ENCODE measurements at places on chromosomes 3 and 15.

DNA sequence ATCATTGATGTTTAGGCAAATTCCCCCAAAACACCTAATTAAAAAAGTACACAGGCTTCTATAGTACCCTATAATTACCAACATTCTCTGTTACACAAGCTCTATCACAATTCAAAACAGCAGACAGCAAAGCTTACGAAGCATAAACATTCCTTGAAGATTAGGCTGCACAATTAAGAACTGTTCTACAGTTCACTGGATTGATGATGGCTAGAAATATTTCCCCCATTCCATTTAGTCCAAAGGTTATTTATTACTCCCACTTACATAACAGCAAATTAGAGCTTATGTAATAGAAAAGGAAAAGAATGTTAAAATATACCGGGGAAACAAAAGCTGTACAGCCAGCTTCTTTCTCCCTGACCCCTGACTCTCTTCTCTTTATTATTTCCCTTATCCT is 49.3 kb downstream of the UACA start:
- no peak for DNase-seq

DNA sequence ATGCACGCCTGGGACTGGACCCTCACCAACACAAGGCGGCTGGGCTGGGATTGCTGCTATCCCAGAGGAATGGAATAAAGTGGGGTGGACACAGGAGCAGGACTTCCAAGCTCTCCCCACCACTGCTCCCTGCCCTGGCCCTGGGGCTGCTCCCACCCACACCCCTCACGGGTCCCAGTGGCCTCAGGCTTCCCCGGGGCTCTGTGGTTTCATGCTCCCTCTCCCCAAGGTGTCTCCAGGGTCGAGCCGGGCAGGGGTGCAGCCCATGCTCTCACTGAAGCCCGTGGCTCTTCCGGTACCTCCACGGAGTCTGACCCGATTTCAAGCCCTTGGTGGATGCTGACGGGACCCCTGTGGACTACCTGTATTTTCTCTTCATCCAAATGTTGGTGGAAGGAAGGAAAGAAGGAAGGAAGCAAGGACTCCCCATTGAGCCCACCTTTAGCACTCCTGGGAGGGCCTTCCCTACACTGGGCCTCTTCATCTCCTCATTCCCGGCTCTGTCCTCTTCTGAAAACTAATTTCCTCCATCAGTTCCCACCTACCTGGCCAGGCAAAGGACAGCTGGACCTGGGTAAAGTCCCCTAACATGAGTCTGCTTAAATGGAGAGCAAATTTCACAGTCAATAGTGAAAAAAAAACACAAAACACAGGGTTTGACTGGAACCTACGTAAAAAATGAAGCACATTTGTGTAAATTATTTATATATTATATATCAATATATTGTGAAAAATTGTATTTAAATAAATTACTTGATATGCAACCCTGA is 44.0 kb upstream of the PCSK6 start:
- no peak for DNase-seq

GRCh38 chr3:186386883-186387560 is 25.0 kb upstream of the DGKG start:
- DNase-seq, result no peak

GRCh38 chr3:171061749-171062148 is 35.2 kb upstream of the SLC2A2 start:
- DNase-seq, result no peak

DNA sequence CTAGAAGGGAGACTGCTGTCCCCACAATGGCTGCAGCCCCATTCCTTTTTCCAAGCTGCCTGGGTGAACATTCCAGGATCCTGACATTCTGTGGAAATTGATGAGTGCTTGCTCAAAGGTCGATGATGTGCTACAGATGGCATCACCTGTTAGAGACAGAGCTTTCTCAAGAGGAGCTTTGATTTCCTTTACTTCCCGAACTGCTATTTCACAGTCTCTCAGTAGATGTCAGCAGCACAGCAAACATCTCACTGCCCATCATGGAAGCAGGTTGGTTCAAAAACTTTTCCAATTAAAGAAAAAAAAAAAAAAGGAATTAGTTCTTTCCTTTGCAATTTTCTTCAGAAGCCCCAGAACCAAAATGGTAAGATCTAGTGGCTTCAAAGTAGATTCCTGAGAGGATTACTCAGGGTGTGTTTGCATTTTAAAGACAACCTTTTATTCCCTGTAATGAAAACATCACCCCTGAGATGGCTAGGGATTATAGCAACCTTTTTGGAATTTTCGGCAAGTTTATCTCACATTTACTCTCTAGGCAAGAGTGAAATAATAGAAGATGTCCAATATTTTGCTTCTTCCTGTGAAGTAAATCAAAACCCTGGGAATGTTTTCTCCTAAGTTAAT is 44.8 kb downstream of the POLR2M start:
- DNase-seq, result no peak

DNA sequence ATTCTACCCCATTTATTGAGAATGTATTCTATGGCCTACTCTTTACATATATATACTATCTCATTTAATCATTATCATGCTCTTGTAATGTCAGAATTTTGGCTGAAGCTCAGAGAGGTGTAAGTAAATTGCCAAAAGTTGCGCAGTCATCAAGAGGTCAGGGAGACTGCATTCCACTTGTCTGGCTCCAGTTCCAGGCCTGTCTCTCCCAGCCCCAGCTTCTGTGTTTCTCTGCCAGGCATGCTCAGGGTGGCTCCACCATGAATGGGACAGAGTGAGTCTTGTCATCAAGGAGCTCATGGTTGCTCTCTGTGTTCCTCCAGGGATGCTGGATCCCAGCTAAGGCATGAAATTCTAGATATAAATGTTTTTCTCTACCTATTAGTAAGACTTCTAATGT is 635.1 kb upstream of the MDFIC2 start:
- DNase-seq, result no peak

DNA sequence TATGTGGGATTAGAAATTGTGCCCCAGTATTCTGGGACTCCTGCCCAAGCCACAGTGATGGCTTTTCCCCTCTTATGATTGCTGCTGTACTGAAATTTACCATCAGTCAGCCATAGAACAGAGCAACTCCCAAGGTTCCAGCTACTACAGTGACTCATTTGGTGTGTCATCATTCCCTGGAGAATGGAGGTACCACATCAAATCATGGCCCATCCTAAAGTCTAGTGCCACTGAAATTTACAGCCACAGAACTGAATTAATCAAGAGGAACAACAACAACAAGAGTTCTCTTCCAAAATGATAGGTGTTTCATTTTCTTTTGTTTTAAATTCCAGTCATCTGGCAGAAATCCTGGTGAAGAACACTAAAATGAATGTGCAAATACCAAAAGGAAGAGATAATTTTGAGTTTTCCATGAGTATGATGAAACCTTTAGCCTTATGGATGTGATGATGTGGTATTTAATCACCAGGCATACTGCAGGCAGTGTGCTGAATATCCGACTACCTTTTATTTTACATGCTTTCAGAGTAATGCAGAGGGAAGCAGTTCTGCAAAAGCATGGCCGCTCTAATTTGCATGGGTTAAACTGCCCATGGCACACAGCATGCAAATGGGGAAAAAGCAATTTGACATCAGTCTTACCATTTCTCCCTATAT is 75.6 kb upstream of the SLC2A2 start:
- peak; percentile 35 for DNase-seq

GRCh38 chr3:155656466-155656865 is 88.4 kb downstream of the PLCH1 start:
- no peak for DNase-seq

GRCh38 chr3:36595511-36595910 is 168.8 kb downstream of the DCLK3 start:
- no peak for DNase-seq

DNA sequence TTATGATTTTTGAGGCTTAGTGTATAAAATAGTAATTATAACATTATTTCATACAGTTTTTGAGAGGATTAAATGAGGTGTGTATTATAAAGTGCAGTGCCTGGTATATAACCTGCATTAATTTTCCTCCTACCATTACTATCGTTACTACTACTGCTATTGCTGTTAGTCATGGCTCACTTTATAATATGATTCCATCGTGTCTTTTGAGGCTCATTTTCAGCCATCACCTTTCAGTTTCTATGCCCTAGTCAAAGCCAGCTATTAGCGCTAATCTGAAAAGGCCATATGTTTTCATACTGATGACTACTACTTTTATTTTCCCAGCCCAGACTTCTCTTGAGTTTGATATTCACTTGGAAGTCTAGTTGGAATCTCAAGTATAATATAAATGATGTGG is 5.5 kb downstream of the MEF2A start:
- no peak for DNase-seq

DNA sequence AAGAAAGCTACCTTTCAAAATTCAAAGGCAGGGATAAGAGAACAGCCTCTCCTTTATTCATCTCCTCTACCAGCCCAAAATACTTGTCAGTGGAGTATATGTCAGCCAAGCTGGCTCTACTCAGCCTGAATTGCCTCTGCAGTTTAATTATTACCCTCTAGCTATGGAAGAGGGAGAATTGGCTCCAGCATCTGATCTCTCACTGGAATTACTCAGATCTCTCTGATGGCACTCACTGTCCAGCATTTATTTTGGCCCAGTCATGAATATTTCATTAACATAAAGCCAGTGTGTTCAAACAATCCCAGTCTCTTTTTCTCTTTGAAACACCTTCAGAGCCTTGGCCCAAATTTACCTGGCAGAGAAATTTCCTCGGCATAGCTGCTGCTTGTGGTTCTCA is 58.6 kb upstream of the TMEM108 start:
- no peak for DNase-seq

DNA sequence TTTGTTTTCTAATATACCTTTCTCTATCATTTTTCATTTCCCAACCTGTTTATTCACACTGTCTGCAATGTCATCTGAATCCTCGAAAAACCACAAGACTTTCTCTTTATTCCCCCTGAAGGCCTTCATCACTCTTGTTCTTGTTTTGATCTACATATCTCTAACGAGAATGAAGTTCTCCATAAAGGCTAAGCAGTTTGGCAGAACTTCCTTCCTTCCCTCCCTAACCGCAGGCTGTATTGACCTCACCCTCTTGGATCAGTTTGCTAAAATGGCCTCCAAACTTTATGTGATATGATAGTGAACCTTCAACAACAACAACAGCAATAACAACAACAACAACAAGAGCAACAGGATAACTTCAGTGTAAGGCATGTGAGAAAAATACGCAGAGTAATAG is 392.8 kb downstream of the TIGIT start:
- DNase-seq, result no peak

DNA sequence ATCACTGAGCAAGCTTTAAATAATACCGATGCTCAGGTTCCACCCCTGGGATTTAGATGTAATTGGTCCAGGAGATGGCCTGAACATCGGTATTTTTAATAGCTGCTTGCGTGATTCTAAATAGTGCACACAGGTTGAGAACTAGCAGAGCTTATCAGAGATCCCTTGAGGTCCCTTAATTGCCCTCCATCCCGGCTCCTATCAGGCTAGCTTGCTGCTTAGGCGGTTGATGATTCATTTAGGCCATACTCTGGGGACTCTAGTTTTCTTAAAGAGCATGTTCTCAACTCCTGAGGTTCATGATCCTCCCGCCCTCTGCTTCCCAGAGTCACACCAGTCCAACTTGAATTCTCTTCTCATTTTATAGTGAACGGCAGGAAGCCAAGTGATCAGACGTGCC is 280.3 kb downstream of the FEZF2 start:
- no peak for DNase-seq

DNA sequence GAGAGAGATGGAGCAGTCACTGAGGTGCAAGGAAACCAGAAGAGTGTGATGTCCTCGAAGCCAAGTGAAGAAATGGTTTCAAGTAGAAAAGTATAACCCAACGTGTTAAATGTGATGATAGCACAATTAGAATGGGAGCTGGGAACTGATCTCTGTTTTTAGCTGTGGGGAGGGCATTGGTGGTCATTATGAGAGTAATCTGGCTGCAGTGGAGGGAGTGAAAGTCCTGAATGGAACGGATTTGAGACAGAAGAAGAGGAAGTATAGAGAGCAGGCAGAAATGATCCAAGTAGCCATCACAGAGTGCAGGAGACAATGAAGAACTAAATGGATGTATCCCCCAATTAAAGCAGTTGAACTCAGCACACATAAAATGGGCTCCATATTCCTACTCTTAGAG is 235.3 kb downstream of the IGSF11 start:
- DNase-seq, result no peak

DNA sequence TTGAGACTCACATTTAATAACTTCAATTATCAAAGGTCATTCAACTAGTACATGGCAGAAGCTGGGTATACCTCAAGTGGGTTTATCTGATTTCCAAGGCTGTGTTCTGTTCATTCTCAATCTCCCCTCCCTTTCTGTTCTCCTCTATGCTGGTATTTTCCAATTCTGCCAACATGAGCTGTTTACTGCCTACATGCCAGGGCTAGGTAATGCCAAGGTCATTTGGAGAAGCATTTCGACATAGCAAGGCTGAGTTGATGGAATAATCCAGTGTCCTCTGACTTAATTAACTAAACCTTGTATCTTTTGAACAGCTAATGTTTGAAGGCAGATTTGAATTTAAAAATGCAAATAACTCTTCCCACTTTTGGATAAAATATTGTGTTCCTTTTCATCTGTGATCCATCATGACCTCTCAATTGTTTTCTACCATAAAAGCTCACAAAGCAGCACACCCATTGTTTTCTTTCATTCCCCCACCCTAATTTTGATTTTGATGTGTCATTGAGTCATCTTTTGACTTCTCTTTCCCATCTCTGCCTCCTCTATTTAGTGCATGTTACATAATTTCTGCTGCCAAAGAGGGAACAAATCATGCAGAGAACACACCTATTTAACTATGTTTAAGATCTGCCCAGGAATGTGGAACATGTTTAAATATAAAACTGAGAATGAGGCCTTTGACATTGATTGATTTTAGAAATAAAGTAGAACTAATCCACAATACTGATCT is 308.8 kb upstream of the NR2E3 start:
- DNase-seq, result no peak

- no peak for DNase-seq
Observed at GRCh38 chr15:27850981-27851857, 247.9 kb downstream of the OCA2 start.

DNA sequence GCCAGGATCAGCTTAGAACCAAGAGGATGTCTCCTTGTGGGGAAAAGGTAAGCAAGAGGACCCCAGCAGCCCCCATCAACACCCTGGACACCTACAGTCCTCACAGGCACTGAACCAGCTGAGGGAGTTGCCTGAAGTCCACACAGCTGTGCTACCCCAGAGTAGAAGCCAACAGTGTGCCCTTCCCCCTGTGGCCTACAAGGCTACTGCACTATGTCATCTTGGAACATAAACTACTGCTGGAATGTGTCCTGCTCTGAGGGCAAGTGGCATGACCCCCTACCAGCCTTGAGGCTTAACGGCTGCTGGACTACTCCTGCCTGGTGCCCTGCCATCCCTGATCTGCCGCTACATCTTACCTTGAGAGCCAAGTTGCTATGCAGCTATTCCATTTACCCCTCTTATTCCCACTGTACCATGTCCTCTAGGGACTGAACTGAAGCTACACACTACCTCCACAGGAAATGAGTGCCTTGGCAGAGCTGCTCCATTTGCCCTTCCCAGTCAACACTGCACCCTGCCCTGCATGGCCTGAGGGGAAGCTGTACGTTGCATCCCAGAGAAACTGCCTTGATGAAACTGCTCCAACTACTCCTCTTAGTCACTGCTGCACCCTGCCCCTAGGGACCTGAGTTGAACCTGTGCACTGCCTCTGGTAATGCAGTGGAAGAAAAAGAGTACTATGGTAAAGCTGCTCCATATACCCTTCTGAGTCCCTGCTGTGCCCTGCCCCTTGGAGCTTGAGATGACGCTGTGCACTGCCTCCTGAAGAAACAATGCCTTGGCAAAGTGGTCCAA is 40.2 kb upstream of the ATP13A5 start:
- DNase-seq, result no peak

GRCh38 chr15:88400591-88401250 is 66.5 kb downstream of the MRPL46 start:
- DNase-seq, result no peak

- DNase-seq, result no peak
Observed at GRCh38 chr15:61880084-61880483, 180.2 kb downstream of the VPS13C start.

All from H54 (cell line).